Esophagus muscularis mucosa (tissue), 4 donors: ENCODE measurements at places on chromosomes 6 and 20. TPM values are rescaled to one million over a fixed set of nuclear protein-coding genes. Genes with fewer than 3 reads are reported as not detected.

DNA sequence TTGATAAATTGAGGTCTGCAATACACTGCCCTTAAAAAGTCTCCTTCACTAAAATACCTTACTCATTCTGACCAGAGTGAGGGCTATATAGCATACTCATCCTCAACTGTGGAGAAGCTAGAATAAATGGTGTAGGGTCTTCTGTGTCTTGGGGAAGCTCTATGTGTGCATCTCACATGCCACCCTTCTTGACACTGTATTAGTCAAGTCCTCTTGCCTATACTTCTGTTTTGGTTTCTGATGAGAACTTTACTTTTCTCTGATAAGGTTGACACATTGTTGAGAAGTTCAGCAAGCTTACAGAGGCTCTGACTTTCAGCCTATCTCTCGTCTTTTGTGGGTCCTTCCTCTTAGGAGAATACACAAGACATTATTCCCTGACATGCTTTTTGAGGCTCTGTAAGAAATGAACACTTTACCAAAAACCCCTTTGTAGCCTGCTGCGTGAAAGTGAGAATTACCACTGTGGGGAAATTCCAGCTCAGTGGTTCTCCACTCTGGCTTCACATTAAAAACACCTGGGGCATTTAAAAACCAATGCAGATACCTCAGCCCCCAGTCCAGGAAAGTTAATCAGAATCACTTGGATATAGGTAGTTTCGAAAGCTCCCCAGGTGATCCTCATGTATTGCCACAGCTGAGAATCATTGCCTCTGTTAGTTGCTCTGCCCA lies 372.1 kb upstream of the HS3ST5 start:
- DNase-seq: no peak

- no peak for DNase-seq
Observed at GRCh38 chr6:136464874-136465273, 85.3 kb downstream of the MAP7 start.

The TTK gene
- 0.83 TPM for total RNA-seq

GRCh38 chr20:25279403-25279802 lies 31.5 kb downstream of the PYGB start:
- no peak for DNase-seq

DNA sequence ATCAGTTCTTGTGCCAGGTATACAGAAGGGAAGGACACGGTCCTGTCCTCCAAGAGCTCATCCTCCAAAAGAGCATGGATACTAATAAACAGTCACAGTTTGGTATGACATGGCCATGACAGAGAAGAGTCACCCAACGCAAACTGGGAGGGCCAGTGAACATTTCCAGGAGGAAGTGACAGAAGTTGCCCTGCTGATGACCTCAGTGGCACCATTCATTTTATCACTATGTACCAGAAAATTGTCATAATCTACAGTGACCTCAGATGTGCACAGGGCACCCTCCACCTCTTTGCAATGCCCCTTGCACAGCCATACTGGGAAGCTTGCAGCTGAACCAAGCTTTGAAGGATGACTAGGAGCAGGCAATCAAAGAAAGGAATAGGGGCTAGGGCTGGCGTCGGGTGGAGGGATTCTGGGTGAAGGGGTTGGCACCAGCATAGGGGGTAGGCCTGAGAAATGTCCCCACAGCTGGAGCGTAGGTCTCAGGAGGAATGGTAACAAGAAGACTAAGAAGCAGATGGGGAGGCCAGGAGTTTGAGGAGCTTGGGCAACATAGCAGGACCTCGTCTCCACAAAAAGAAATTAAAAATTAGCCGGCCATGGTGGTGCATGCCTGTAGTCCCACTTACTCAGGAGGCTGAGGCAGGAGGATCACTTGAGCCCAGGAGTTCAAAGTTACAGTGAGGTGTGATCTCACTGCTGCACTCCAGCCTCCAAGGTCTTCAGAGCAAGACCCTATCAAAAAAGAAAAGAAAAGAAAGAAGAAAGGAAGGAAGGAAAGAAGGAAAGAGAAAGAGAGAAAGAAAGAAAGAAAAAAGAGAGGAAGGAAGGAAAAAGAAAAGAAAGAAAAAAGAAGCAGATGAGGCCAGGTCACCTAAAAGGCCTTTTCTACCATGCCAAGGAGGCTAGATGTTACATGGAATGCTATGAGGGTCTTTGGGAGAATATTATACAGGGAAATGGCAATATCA lies 65.3 kb upstream of the SNX9 start:
- DNase-seq: peak; percentile 77

DNA sequence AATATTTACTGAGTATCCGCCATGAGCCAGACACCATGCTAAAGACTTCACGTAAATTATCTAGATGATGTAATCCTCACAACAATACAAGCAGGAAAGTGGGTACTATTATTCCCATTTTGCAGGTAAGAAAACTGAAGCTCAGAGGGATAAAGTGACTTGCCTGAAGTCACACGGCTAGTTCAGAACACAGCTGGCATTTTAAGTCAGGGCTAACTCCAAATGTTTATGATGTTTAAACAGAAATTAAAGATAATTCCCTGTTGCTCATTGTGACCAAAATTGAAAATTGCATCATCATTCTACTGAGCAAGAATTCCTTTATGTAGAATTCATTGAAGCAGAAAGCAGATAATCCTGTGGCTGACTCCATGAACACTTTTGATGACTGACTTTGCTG lies 71.3 kb upstream of the STXBP5 start:
- DNase-seq: no peak

DNA sequence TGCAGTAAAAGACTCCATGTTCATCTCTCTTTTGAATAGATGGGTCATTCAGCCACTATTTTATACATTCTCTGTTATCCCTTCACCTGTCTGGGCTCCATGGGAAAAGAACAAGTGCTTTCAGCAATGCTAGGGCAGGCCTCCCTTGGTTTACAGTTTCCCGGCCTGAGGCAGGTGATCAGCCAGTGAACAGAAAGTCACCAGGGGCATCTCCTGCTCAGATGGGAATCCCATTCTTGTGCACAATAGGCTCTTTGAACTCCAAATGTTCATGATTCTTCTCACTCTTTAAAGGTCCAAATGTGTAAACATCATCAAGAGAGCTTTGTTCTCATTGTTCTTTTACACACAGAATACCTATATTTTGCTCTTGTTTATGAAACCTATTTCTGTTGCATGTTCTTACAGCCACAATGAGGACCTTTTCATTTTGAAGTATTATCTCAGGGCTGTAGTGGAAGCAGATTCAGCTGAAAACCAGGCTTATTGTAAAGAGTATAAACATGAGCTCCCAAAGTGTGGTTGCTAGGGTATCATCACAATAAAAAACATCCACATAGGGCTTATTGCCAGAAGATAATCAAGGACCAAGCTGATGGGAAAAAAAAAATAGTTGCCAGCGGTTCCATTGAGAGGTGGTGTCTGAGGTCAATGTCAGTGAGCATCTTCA lies 267.1 kb upstream of the SGK1 start:
- DNase-seq: no peak

The ZBTB24 gene
- total RNA-seq: 5.9 TPM

The TMEM14A gene
- total RNA-seq: 20.2 TPM

DNA sequence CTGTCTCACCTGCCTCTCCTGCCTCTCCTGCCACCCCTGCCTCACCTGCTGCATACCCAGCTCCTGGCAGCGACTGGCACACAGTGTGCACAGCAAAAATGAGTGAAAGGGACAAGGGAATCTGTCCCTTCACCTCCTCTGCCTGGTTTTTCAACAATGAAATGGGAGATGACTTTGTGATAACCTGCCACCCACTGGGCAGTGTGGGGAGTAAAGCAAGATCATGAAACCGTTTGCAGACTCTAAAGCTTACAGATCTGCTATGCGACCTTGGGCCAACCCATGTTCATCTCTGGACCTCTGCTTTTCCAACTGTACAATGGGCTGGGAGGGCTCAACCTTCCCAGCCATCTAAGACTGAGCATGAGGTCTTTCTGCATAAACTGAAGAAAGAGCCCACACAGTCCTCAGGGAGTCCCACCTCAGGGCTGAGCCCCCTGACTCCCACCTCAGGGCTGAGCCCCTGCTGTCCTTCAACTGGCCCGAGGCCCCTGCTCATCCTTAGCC lies 81.1 kb downstream of the RIPOR3 start:
- no peak for DNase-seq

- no peak for DNase-seq
Observed at GRCh38 chr20:49287555-49288249, 9.8 kb upstream of the ZNFX1 start.

The RAB44 gene
- 1.2 TPM for total RNA-seq

DNA sequence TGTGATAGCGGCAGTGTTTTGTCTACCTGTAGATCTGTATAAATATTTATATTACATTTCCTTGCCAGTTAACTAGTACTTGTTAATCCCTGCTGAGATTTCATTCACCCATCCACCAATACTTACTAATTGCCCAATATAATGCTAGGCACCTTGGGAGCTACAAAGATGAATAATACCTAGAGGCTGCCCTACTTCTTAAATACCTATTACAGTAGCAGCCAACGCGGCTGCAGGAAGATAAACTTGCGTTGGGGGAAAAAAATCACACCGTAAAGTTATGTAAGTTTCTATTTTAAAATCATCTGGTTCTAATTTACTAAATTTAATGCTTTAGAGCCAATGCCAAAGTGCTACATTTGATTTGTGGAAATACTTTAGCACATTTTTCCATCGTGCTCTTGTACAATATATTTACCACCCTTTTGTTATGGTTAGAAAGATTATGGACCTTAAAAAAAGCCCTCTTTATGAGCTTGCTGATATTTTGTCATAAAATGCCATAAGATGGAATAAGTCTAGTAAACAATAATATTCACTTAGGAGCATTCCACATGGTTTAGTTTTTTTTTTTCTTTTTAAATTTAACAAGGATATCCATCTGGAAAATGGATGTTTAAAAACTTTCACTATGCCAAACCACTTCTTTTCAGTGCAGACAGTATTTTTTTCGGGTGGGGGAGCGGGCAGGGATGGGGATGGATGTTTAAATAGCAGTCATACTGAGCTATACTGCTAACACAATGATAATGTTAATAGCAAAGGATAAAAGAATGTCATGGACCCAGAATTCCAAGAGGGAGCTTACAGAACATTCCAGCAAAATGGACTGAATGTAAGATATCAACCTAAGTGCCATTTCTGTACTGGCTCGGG lies 13.2 kb upstream of the NEDD9 start:
- DNase-seq: no peak

GRCh38 chr20:43988867-43989266 lies 74.2 kb downstream of the TOX2 start:
- no peak for DNase-seq

DNA sequence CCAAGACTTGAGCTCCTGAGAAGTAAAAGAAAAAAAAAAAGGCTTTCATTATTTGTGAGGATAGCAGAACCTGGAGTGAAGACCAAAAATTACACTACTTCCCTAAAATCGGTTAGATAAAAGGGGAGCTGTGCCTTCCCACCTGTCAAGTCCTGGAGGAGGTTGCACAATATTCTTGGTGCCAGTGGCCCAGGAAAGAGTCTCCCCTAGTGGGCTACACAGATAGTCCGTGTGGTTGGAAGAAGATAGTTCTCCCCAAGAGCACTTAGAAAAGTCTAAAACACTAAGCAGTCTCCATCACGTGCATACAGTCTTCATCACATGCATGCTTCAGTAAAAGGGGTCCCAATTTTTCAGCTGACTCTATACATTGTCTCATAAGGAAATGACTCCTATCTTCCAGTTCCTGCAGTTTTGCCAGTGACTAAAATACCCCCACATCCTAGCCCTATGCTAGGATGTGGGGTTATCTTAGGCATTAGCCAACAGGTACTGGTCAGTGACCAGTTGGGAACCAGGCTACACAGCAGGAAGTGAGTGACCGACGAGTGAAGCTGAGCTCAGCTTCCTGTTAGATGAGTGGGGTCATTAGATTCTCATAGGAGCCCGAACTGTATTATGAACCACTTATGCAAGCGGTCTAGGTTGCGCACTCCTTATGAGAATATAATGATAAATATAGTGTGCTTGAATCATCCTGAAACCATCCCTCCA lies 199.5 kb upstream of the FAM83B start:
- DNase-seq: no peak

GRCh38 chr6:148700741-148701311 lies 46.0 kb upstream of the UST start:
- no peak for DNase-seq

GRCh38 chr6:53056273-53056672 lies 8.9 kb upstream of the FBXO9 start:
- DNase-seq: no peak

DNA sequence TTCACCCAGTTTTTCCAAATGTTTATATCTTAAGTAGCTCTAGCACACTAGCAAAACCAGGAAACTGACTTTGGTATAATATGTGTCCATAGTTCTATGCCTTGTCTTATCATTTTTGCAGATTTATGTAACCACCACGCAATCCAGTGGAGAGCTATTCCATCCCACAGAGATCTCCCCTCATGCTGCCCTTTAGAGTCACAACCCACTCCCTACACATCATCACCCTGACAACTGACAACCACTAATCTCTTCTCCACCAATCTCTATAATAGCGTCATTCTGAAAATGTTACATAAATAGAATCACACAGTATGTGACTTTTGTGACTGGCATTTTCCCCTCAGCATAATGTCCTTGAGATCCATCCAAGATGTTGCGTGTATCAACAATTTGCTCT lies 29.1 kb downstream of the HLA-DRB5 start:
- no peak for DNase-seq

DNA sequence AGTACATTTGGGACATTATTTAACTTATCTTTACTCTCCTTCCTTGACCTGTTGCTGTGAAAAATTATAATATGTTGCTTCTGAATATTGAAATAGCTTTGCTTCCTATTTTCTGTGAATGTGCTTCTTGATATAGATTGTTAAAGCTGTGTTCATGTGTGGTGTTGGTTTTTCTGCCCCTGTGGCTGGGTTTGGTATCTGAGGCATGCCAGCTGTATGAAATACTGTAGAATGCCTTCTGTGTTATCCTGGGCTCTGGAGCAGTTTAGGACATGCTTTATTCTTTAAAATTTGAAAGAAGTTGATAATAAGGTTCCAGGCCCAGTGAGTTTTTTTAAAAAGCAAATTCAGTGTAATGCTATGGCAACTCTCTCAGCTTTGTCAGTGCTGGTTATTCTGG lies 71.7 kb downstream of the HIVEP1 start:
- no peak for DNase-seq

- no peak for DNase-seq
Observed at GRCh38 chr20:11844691-11845090, 73.0 kb upstream of the BTBD3 start.

The RWDD2A gene
- 2.8 TPM for total RNA-seq

DNA sequence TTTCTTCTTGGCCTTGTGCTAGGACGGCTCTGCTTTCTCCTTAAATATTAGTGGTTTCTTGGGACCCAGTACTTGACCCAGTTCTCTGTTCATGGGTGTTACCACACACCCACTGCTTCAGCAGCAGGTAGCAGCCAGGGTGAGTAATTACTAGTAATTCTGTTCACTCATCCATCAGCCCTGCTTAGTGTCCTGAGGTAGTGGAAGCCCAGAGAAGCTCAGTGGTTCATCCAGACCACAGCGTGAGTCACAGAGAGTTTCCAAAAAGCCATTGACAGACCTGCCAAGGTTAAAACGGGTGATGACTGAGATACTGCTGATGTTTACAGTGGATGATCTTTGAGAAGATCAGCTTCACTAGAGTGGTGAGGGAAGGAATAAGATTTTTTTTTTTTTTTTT lies 51.7 kb upstream of the HINT3 start:
- no peak for DNase-seq

The TSPYL4 gene
- total RNA-seq: 22.8 TPM

The PTK6 gene
- total RNA-seq: 1.2 TPM
